ENCODE measurements at places on chromosomes 5 and 9. TPM values are rescaled to one million over a fixed set of nuclear protein-coding genes. Genes with fewer than 3 reads are reported as not detected.
A peak's percentile ranks its signal among the peaks of the same experiment; 100 is the strongest.

GRCh38 chr9:112551641-112552040 is 65.0 kb downstream of the KIAA1958 start:
- DNase-seq = no peak

OR13C5 gene
- total RNA-seq = not detected

DNA sequence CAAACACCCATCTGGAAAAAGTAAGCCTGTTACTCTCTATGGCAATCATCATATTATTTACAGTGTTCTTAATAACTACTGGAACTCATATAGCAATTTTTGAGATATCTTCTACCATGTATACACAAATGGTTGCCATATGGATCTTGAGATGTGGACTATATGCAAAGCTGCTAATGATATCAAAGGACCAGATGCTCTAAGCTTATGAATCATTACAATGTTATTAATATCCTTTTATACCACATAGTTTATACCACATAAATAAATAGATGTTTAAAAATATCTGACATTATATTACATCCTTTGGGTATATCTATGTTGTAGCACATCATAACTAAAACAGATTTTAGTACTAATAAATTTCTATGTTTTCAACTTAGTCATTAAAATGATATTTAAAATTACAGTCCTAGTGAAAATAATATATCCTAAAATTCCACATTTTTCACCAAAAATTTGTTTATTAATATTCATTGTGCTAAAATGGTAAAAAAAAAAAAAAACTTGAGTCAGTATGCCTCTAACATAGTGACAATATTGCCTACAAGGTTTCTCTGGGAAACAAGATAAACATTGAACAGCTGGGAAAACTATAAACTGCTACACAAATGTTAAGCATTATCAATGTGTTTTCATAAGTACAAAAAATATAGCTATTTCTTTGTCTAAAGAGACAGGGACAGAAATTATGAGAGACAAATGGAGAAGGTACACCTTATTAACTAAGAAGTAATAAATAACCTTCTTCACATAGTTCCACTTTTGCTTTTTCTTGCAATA is 85.5 kb downstream of the DTWD2 start:
- no peak for DNase-seq

DNA sequence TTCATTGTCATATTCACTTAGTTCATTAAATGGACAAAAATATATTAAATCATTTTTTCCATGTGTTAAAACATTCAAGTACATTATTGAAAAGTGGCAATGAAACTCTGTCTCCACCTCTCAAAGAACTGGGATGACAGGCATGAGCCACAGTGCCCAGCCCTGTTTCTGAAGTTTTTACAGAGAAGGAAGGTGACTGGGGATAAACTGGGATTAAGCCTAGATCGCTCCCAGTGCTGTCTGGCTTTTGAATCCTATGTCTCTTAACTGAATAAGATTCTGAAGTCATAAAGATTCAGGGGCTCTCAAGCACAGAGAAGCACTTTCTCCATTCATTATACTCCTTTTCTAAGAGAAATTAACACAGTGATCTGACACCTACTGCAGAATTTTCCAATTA is 88.3 kb downstream of the SLC38A9 start:
- no peak for DNase-seq

DNA sequence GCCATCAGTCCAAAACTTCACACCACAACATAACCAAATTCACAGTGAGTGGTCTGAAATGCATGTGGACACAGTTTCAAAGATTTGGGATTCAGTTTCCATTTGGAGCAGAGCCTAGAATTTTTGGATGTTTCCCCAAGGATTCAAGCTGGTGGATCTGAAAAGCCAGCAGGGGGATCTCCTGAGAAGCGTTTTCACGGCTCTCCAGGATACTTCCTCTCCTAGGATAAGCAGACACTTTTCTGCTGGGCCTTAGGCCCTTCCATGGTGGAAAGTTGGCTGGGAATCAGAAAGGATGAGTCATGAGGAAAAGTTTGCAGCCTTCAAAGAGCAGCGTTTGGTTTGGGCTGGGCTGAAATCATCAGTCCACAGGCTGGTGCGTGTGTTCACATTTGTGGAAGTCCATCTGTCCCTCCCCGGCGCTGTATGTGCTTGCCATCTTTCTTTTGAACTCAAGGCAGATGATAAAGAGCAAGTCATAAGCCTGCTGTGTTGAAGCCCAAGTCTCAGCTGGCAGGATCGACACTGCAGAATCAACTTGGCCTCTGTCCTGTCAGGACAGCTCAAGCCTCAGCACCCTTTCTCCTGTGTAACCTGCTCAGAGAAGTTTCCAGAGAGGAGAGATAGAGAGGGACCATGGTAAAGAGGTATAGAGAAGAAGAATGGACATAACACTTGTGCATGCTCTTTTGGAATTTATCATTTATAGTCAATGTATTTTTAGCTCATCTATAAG is 152.6 kb upstream of the MSX2 start:
- DNase-seq = peak; percentile 96

FAM81B gene
- not detected for total RNA-seq

EFNA5 gene
- 6.5 TPM for total RNA-seq

ASPN gene
- total RNA-seq = 1.6 TPM

- DNase-seq = peak; percentile 27
Observed at GRCh38 chr5:119583684-119584083, 45.7 kb upstream of the FAM170A start.

DNA sequence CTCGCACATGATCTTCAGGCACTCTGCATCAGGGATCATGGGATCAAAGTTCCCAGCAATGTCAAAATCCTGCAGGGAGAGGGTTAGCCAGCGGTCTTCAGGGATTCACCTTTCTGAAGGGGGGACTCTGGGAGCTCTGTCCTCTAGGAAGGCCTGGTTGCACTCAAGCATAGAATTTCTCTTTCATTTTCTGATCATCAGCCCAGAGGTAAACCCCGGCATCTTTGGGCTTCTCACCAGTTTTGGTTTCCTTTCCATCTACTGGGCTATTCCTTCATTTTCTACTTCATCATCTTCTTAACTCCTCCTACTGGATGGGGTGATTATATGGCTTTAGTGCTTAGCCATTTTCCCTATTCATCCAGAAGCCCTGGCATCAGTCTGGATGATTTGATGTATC is 4.6 kb upstream of the DND1 start:
- DNase-seq = no peak

DNA sequence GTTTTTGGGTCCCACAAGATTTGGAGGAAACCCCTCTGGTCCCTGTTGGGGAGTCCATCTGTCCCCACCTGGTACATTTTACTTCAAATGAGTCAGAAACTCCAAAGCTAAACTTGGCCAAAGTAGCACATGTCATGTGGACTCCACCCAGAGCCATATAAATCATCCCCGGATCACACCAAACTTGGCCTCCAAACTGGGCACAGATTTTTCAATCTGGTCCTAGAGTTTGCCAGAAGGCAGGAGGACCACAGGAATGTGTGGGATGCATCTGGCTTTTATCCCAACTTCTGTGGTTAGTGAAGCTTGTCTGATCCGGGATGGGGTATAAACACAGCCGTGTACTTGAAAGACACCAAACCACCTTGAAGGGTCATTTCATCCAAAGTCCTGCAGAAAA is 66.3 kb downstream of the MAT2B start:
- peak; percentile 98 for DNase-seq

GRCh38 chr9:96505316-96505991 is 55.5 kb downstream of the HABP4 start:
- DNase-seq = no peak

NR5A1 gene
- not detected for total RNA-seq

GRCh38 chr5:147821766-147822165 is 9.7 kb downstream of the SPINK1 start:
- DNase-seq = no peak

CARD19 gene
- total RNA-seq = 35.8 TPM

HSPA5 gene
- 132 TPM for total RNA-seq

DNA sequence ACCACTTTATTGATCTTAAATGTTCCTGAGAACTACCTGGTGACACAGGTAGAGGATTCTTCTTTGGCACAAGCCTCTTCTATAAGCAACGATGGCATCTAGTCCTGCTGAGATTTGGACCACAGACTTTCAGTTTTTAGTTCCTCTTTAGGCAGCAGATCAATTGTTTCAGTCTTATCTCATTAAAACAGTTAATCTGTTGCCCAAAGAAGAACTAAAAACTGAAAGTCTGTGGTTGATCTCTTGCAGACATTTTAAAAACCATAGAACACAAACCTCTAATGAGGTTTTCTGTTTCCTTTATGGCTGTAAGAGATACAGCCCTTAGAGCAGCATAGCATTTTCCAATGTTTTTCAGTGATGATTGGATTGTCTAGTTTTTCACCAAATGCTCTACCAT is 480.9 kb downstream of the MTRR start:
- DNase-seq = no peak

GRCh38 chr5:122220511-122220910 is 91.2 kb downstream of the ZNF474 start:
- DNase-seq = no peak

DNA sequence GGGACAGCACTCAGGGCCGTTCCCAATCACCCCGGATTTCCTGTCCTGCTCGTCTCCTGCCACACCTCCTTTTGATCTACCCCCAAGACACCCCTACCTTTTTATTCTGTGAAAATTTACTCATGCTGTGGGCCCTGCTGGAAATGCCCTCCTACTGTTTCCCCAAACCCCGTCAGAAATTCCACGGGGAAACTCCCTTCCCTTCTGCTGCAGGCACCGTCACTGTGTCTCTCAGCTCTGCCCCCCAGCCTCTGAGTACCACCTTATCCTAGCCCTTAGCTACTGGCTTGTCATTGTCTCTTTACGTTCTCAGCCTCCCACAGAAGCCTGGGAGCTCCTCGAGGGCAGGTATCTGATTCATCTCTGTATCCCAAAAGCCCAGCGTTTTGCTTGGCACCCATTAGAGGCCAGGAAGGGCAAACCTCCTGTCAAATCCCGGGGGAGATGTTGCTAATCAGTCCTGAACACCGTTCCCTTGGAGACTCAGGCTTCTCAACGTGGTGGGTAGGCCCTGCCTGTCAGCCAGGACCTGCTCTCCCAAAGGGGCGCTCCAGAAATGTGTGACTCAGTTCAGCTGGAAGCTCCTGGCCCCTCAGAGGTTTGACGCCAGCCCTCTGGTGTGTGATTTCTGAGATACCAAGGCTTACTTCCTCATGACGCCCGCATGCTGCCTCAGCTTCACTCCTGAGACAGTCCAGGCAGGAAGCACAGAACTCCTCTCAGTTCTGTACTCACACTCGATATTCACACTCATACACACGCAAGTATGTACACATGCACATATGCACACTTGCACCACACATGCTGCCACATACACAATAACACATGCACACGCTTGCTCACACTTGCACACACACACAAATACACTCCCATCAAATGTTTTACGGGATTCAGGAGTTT is 50.7 kb upstream of the GRHPR start:
- peak; percentile 13 for DNase-seq

- no peak for DNase-seq
Observed at GRCh38 chr5:63603996-63604395, 358.2 kb downstream of the HTR1A start.

- DNase-seq = no peak
Observed at GRCh38 chr9:90569511-90569910, 73.1 kb downstream of the DIRAS2 start.

ACER2 gene
- total RNA-seq = 0.64 TPM

TSLP gene
- total RNA-seq = 0.43 TPM

DNA sequence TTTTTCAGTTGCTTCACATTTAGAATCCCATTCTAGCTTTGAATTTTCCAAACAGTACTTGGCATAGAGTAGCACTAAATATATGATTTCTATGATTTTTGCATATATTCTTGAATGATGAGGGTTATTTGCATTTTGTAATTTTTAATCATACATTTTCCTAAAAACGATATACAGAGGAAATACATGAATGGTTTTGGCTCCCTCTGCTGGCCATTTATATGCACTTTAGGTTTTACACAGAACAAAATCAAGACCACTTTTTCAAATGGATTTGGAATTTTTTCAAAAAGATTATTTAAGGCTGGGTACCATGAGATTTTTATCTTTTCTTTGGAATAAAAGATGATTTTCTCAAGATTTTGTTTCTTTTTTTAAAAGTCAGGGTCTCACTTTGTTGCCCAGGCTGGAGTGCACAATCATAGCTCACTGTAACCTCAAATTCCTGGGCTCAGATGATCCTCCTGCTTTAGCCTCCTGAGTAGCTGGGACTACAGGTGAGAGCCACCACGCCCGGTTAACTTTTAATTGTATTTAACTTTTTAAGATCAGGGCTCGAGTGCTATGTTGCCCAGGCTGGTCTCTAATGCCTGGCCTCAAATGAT is 16.7 kb upstream of the COMMD10 start:
- DNase-seq = peak; percentile 72

ANKRD18B gene
- total RNA-seq = not detected
